ENCODE measurements at places on chromosomes 4 and X.

- no peak for DNase-seq
Observed at GRCh38 chrX:40120838-40121580, 23.3 kb upstream of the BCOR start.

DNA sequence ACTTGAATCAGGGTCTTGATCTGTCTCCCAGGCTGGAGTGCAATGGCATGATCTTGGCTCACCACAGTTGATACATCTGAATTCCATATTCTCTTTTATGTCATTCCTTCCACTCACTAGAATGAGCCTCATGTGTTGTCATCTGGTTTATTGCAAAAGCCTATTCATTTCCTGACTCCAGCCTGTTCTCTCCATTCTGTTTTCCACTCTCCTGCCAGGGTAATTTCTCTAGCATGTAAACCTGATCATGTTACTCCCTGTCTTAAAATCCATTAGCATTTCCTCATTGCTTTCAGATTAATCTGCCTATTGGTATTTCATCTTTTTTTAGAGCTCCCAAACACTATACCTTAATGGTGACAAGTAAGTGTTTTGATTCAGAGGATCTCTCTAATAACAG is 4.3 kb upstream of the DDX60L start:
- DNase-seq, result no peak

DNA sequence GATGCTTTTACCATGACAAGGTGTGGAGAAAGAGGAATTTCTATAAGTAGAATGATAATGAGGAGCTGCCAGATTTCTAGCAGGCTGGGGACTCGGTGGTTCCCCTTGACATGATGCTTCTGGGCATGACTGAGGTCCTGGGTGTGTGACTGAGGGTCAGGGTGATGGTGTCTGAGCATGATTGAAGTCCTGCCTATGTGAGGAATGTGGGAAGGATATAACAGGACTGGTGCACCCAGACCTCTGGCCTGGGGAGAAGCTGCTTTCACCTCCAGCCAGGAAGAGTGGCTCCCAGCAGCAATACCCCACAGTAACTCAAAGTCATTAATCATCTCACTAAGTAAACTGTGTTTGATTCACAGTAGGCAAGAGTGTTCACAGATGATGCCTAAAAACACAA is 17.4 kb downstream of the SORBS2 start:
- no peak for DNase-seq

GRCh38 chrX:42628471-42628870 is 149.5 kb downstream of the PPP1R2C start:
- DNase-seq, result no peak

DNA sequence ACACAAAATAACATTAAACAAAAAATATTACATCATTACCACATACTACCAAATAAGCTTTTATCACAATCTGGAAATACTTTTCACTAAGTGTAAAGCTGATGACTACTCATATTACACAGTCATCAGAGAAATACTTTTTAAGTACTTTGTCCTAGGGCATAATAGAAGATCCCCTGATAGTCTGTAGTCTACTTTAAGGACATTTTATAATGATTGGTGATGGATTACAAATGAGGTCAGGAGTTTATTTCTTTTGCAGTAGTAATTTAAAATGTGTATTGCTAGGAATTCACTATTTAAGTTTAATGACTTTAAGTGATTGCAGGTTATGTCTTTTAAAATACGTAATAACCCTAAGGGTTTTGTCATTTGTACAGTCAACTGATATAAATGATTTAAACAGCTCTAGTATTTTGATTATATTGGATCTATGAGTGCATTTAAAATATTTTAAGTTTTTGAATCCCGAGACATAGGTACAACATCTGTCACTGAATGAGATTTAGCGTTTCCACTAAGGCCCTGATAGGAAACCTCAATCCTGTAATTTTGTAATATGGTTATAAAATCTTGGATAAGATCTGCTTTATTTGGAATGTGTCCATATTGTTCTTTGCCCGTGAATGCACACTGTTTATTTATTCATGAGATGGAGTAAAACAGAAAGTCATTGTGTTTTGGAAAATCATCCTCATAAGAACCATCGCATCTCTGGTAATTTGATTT is 189.5 kb downstream of the ARAP2 start:
- DNase-seq, result no peak

Data from T-helper 17 cell (primary cell).